Skin of body (tissue), 3 donors: ENCODE measurements at places on chromosomes 7 and 10. TPM values are rescaled to one million over a fixed set of nuclear protein-coding genes. Genes with fewer than 3 reads are reported as not detected.

The ANKRD2 gene
- 6.4 TPM for total RNA-seq

The SNCG gene
- 7.1 TPM for total RNA-seq

The AGAP6 gene
- total RNA-seq: 6.7 TPM

The GAD2 gene
- total RNA-seq: not detected

The POP7 gene
- 23.9 TPM for total RNA-seq

The POLD2 gene
- 46.2 TPM for total RNA-seq

The ETV1 gene
- 8.7 TPM for total RNA-seq

The HELLS gene
- 35.5 TPM for total RNA-seq

- no peak for DNase-seq
These were observed 632.5 kb upstream of the NRP1 start for GRCh38 chr10:33966946-33967345.

GRCh38 chr10:93718937-93719725 lies 16.7 kb upstream of the FRA10AC1 start:
- no peak for DNase-seq

DNA sequence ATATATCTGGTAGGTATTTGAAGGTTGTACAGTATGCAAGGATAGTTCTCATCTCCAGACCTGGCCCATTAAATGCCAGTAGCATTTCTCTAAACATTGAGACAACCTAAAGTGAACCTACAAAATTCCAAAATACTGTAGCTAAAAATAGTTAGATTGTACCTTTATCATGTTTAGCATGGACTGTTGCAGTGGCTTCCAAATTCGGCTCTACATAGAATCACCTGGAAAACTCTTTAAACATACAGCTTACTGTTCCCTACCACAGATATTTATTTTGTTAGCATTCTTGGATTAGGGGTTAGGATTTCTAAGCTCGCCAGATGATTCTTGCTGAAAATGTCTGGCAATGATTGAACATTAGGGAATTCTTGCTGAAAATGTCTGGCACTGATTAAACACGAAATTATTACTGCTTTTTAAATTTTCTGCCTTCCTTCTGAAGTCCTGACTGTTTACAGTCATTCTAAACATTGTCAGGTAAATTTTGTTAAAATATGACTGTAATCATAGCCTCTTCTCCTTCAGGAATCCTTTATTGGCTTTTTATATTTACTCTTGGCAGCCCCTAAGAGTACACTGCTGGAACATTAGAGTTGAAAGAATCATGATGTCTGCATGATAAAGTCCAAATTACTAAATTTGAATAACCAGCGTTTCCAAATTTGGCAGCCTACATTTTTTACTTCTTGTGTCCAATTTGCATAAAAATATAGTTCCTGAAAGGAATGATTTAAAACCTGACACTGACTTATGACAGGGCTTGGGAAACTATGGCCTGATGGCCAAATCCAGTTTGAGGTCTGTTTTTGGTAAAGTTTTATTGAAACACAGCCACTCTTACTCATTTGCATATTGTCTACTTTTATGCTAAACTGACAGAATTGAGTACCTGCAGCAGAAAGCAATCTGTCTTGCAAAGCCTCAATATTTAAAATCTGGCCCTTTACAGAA lies 40.3 kb downstream of the SHOC2 start:
- peak; percentile 17 for DNase-seq

- DNase-seq: no peak
These were observed at the start of gene MALRD1 for GRCh38 chr10:19048489-19048888. Gene MALRD1 (plus strand): TSS chr10:19048801. CDS start chr10:19048939, 138 bp downstream.

- DNase-seq: no peak
These were observed 179.2 kb upstream of the SHH start for GRCh38 chr7:155991470-155991869.

- DNase-seq: no peak
These were observed 33.0 kb upstream of the CHST15 start for GRCh38 chr10:124126145-124126982.

GRCh38 chr10:92113911-92114600 lies 176.8 kb downstream of the CPEB3 start:
- no peak for DNase-seq

DNA sequence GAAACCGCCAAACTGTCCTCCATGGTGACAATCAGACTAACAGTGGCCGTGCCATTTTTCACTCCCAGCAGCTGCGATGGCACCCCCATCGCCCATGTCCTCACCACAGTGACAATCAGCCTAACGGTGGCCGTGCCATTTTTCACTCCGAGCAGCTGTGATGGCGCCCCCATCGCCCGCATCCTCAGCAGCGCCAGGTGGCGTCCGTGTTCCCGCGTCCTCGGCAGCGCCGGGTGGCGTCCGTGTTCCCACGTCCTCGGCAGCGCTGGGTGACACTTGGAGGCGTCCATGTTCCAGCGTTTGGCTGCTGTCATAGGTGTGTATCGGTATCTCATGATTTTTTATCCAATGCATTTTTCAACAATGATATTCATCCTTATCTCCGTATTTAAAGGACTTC lies 267.3 kb downstream of the PTPRN2 start:
- DNase-seq: no peak

- DNase-seq: peak; percentile 23
These were observed 152.5 kb downstream of the LCOR start for GRCh38 chr10:96984541-96985131.

DNA sequence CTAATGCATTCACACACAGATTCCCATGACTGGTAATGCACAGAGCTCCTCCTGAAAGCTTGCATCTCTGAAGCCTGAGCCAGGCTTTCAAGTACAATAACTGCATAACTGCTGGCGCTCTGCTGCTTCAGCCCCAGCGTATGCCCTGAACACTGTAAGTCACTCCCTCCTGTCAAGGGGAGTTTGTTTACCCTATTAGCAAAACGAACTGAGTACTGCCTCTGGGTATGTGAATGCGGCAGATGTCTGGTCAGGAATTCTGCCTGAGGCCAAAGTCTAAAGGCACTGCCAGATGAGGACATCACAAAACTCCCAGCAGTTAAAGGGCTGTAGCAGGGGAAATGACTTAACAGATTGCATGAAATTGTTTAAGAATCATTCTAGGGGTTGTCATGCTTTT lies 97.7 kb downstream of the NRCAM start:
- DNase-seq: no peak

GRCh38 chr7:76267894-76268183 lies 34.6 kb upstream of the HSPB1 start:
- DNase-seq: no peak

GRCh38 chr10:119340893-119341458 lies 133.6 kb downstream of the GRK5 start:
- DNase-seq: no peak

DNA sequence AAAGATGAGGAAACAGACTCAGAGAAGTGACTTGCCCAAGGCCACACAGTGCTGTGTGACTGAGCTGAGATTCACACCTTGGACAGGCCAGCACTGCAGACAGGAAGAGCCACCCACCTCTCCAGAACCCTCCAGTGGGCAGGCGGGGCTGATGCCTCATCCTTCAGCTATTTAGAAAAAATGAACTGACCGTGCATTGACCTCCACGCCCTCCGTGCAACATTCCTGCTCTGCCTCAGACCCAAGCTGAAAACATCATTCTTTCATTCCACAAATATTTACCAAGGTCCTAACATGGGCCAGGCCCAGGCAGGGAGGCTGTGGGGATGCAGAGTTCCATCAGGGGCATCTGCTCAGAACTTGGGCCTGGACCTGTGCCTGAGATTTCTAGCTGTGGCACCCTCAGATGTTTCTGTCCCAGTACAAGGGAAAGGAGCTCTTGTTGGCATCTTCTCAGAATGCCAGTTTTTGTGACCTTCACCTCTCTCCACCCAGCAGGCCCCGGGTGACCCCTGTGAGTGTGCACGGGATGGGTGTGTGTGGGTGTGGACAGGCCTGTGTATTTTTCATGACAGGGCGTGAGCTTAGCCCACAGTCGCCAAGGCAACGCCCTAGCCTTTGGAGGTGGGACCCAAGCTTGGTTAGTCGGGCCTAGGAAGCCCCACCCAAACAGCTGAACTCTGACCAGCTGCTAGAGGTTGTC lies 6.5 kb downstream of the VSIR start:
- DNase-seq: peak; percentile 13

GRCh38 chr10:119500821-119501220 lies 41.7 kb downstream of the RGS10 start:
- no peak for DNase-seq

DNA sequence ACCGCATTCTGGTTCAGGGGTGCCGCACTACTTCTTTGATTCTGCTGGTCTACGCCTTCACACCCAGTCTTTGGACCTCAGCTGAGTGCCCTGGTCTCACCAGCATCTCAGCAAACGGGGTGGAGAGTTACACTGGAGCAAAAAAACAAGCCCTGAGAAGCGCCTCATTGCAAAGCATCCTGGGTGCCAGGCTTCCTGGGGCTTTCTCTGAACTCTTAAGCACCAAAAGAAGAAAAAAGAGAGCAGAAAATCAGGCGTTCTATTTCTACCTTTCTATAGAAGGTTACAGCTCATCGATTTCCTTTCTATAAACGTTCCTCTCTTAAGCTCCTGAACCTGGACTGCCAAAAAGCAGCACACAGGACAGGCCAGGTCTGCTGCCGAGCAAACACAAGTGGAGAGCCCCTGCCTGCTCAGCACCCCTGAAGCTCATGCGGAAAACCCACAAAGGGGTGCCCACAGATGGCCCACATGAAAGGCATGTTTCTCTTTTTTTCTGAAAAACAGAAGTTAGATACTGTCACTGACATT lies 217.9 kb downstream of the SFMBT2 start:
- no peak for DNase-seq

GRCh38 chr10:77398558-77398957 lies 239.1 kb downstream of the KCNMA1 start:
- no peak for DNase-seq

DNA sequence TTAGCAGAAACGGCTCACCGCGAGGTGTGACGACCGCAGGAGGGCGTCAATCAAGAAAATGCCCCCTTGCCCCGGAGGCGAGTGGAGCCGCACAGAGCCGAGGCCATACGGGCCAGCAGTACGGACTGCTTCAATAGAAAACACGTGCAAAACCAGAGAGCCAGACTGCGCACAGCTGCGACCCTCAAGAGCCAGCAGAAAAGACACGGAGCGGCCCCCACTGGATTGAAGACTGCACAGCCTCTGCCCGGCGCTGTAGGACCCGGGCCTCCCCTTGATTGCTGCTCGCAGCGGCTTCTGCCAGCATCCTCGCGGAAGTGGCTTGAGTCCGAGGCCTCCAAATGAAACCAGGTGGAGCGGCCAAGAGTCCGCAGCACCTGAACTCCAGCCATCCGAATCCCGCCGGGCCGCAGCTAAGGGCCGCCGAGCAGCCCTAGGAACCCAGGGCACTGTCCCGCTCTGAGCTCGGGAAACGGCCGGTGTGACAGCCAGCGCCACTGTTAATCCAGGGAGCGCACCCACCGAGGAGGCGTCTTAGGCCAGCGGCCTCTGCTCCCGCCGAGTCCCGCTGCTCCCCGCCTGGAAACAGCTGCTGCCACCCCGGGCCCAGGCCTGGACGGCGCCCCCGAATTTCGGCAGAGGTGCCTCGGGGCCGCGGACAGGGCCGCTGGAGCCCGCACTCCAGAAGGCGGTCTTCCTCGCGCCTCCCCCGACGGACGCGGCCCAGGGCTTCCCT lies 660 bp upstream of the HHEX start:
- no peak for DNase-seq

GRCh38 chr10:43942096-43942850 lies 293.6 kb upstream of the ZNF32 start:
- no peak for DNase-seq

DNA sequence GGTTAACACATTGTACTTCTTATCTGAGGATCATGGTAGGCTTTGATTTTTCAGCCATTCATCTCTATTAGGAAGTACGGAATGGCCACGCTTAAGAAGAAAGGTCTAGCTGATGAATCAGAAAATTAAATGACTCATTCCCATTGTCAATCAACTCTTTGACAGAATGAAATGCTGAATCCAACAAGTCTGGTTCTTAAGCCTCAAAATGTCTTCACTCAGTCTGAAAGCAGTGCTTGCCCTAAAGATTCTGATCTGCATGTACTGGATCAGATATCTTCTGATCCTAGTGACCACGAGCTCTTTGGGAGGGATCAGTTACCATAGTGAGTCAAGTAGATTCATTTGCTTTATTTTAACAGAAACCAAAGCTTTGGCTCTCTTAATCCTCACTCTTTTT lies 5.7 kb upstream of the CELF2 start:
- no peak for DNase-seq

DNA sequence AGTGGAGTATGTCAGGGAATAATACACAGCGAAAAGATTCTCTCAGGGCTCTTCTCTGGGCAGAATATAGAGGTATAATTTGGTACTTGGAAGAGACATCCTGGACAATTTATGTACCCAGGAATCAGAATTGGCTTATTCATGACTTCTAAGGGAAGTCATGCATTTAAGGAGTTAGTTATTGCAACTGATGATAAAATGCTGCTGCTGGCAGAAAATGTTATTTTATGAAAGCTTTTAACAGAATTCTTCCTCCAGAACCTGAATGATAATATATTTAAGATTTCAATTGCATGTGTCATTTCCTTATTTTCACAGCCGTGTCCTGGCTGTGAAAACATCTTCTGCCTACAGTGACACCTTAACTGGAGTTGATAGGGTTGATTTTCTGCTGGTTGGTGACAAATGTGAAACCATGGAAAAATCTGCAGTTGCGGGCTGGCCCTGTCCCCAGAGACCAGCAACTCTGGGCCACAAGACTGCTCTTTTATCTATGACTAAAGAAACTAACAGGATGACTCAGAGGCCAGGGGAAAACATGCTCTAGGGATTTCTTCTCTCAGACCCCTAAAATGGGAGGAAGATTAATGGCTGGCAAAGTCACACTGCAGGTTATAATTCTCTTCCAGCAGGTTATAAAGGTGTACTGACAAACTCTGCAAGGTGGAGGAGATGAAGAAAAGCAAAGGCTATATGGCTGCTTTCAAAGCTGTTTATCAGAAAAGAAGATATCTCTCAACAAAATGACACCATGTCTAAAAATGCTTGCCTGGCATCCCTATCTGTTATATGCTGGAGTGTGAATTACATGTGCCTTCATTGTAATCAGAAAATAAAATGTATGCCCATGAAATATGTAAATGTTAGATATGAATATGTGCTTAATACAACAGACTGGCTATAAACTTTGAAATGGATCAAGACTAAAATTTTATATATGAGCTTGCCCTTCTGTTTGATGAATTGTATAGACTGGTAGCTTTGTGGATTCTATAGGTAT lies 12.1 kb upstream of the TRUB1 start:
- DNase-seq: no peak

- DNase-seq: no peak
These were observed 60.4 kb downstream of the DNAJB6 start for GRCh38 chr7:157397036-157397720.

- DNase-seq: no peak
These were observed 1.1 kb upstream of the MNX1 start for GRCh38 chr7:157011333-157012112.
